GM19239 (cell line): ENCODE measurements at places on chromosomes 3 and 15.

- DNase-seq = no peak
These were observed 56.0 kb upstream of the SNRPN start for GRCh38 chr15:24898715-24899272.

DNA sequence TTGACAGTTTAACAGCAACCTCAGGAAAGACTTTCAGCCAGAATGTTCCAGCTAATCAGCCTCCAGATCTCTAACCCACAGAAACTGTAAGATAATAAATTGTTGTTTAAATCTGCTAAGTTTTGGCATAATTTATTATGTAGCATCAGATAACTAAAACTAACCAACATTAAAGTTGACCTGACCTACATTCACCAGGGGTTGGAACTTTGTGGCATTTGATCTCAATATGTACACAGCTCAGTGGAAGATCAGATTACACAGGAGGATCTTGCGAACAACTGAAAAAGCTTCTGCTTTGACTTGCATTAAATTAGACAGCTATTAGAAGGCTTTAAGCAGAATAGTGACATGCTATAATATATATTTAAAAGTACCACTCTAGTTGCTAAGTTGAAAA is 91.4 kb upstream of the POU1F1 start:
- no peak for DNase-seq

- DNase-seq = no peak
These were observed 20.3 kb downstream of the PLXNB1 start for GRCh38 chr3:48409291-48410201.

GRCh38 chr15:64901914-64902313 is 9.8 kb upstream of the ANKDD1A start:
- DNase-seq = no peak
